ENCODE measurements at places on chromosomes 2 and 18.

DNA sequence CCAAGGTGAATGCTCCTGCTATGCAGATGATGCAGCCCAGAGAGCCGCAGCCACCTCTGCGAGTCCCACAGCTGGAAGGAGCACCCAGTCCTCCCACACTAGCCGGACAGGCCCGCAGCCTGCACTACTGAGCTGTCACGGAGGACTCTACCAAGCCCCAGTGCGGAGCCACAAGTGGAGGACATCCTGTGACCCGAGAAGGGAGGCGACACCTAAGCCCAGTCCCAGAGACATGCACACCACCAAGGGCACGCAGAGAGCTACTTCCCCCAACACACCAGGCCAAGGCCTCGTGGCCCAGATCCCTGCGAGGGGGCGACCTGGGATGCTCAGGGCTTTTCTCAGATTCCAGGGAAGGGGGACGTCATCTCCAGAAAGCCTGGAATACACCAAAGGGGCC lies 12.9 kb downstream of the HS1BP3 start:
- no peak for DNase-seq

GRCh38 chr18:35422237-35422636 lies 45.1 kb upstream of the ZNF396 start:
- DNase-seq = no peak

DNA sequence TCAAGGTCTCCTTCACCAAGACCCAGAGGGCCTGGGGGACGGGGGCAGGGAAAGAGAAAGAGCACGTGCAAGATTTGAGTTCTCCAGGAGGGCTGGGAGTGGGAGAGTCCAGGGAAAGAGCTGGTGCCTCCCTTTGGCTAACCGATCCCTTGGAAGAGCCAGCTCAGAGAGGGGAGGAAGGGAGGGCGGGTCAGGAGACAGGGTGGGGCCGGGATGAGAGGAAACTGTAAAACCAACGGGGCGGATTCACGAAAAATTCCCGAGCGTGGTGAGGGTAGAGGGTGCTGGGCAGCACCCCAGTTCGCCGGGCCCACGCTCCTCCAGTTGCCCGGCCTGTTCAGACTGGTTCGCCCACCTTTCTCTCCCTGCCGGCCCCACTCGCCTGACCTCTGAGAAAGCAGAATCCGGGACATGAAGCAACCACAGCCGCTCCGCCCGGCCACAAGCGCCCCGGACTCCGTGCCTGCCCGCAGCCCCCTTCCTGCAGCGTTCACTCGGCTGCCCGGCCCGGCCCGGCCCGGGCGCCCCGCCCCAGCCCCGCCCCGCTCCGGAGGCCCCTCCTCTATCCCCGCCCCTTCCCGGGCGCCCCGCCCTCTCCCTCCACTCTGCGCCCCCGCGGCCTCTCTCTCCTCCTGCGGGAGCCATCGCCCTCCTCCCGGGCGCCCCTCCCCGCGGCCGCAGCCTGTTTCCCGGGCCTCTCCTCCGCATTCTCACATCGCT lies 230.9 kb upstream of the SMAD2 start:
- peak; percentile 60 for DNase-seq

DNA sequence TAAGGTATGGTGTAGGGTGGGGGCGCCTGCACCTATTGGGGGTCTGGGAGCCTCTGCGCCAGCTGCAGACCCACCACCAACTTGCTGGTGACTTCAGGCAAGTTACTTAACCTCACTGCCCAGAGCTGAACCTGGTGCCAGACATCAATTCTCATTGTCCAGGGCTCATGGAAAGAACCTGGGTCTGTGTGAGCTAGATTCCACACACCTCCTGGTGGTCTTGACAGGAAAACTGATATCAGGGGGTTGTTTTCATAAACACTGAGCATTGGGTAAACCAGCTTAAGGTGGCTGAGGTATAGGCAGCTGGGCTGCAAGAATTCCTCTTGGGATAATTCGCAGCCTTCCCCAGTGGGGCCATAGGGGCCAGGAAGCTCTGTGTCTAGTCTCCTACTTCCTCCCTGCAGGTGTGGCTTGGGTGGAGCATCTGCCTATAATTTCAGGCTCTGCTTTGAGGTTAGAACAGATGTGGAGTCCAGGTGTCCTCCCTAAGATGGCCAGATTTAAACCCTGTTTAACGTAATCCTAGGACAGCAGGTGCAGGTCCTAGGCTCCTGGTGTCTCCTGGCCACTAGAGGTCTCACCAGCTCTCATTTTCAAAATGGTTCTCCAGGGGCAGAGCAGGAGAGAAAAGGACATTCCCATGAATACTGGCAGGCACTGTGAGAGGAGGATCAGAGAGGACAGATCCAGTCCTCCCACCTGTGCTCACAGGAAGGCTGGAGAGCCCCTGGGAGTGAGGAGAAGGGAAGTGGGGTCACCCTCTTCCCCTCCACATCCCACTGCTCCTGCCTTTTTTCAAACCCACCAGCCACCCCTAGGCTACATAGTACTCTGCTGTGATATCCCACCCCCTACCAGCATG lies 100.4 kb upstream of the SMAD2 start:
- DNase-seq = no peak

DNA sequence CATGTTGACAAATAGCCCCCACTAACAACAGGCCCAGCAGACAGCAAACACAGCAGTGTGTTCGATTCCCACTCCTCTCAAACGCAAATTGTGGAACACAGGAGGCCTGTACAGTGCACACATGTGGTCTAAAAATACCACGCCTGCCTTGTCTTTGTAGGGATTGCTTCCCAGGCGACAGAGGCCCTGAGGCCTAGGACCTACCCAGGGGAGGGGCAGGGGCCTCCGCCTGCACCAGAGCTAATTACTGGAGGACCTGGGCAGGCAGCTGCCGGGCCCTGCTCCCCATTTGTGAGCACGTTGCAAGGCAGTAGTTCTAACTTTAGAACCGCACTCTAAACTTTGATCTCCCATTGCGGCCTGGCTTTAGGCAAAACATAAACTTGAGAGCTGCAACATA lies 316.0 kb downstream of the TXNL1 start:
- DNase-seq = no peak

DNA sequence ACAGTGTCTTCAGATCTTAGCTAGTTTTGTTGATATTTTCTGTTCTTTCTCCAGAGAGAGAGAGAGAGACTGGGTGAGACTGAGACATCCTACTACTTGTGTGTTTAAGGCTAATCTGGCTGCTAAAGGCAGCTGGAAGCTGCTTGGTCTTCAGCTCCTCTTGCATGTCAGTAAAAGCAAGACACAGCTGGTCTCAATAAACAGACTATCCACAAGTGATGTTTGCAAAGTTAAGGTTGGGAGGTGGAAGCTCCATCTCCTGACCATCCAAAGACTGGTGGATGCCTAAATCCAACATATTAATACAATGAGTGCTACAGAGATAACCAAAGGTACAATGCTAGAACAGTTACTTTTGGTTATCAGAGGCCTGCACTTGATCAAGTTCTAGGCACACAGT lies 17.8 kb downstream of the ERFE start:
- no peak for DNase-seq

DNA sequence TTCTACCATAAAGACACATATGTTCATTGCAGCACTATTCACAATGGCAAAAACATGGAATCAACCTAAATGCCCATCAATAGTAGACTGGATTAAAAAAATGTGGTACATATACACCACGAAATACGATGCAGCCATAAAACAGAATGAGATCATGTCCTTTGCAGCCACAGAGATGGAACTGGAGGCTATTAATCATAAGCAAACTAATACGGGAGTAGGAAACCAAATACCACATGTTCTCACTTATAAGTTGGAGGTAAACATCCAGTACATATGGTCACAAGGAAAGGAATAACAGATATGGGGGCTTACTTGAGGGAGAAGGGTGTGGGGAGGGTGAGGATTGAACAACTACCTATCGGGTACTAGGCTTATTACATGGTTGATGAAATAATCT lies 7.7 kb downstream of the HMSD start:
- DNase-seq = no peak

- DNase-seq = no peak
Observed at GRCh38 chr18:36348331-36348730, 50.8 kb downstream of the FHOD3 start.

- no peak for DNase-seq
Observed at GRCh38 chr2:229779650-229780049, 65.3 kb upstream of the DNER start.

DNA sequence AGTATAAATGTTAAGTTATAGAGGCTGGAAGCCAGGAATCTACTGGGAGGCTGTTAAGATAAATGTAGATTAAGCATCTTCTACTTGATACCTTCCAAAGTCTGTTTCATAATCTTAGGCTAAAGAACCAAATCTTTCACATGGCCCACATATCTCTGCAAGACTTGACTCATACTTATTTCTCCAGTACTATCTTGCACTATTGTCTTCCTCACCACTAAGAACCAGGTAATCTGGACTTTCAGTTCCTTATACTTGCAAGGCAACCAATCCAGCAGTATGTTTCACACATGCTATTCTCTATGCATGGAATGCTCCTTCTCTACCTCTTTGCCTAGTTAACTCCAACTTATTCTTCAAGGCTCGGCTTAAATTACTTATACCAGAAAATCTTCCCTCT lies 62.2 kb downstream of the RBMS1 start:
- DNase-seq = no peak

DNA sequence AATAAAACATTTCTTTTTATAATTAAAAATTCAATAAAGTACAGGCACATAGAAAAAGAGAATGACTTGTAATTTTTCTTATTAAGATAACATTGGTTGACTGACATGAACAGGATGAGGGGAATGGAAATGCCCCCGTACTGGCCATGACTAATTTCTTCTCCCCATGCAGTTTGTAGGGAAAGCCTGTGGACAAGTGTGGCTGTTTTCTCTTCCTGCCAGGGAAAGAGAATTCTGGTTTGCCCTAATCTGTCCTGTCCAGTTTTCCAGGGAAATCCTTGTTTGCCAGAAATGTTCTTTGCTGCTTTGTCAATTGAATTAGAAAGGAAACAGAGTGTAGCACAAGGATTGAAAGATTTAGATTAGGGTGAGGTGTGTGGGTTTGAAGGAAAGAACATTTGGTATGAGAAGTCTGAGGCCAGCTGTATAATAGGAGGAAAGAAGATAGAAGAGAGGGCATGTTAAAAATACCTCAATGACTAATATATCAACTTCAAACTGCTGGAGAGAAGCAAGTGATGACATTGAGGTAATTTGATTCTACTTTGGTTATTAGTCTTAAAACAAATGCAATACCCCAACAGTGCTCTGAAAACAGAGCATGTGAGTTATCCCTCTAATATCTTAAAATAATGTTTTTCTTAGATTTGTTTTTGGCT lies 593.9 kb upstream of the ZNF804A start:
- DNase-seq = no peak

- no peak for DNase-seq
Observed at GRCh38 chr2:101508636-101509035, 33.7 kb upstream of the RFX8 start.

- no peak for DNase-seq
Observed at GRCh38 chr2:235497096-235497495, 3.3 kb downstream of the AGAP1 start.

GRCh38 chr2:16765356-16765755 lies 99.7 kb upstream of the CYRIA start:
- DNase-seq = no peak

DNA sequence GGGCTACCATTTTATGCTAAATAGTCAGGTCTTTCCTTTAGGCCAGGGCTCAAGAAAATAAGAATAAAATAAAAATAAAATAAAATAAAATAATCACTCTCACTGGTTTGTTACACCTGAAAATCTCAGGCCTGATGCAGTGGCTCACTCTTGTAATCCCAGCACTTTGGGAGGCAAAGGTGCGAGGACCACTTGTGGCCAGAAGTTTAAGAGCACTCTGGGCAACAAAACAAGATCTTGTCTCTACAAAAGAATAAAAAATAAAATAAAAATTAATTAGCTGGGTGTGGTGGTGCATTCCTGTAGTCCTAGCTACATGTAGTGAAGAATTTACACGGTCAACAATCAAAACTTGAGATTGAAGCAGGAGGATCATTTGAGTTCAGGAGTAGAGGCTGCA lies 159.4 kb downstream of the NRXN1 start:
- no peak for DNase-seq

GRCh38 chr2:191231995-191232394 lies 13.2 kb upstream of the MYO1B start:
- no peak for DNase-seq

Data from stimulated activated effector memory CD8-positive, alpha-beta T cell treated with anti-CD3 and anti-CD28 coated beads, Interleukin-12 subunit alpha, Interleukin-12 subunit beta, amount 100 ng/mL, for 72 hours (primary cell).